Breast epithelium (tissue), 4 donors: ENCODE measurements at places on chromosomes 1 and 21.
A peak's percentile ranks its signal among the peaks of the same experiment; 100 is the strongest.

GRCh38 chr1:64935551-64936155 is 30.7 kb downstream of the JAK1 start:
- no peaks in the 10 kb centered on the region for H3K36me3 ChIP-seq
- H3K4me3 ChIP-seq = no peak overlapping the region
- no peak for DNase-seq
- peak overlapping the region; percentile 89 for H3K27ac ChIP-seq
- no peaks in the 10 kb centered on the region for H3K4me1 ChIP-seq

GRCh38 chr1:227318853-227319607 is 738 bp upstream of the CDC42BPA start:
- H3K27ac ChIP-seq = peak overlapping the region; percentile 88
- H3K36me3 ChIP-seq = no peaks in the 10 kb centered on the region
- DNase-seq = peak; percentile 59
- H3K4me1 ChIP-seq = no peaks in the 10 kb centered on the region
- peak overlapping the region; percentile 93 for H3K4me3 ChIP-seq
- no peaks in the 10 kb centered on the region for H3K27me3 ChIP-seq

DNA sequence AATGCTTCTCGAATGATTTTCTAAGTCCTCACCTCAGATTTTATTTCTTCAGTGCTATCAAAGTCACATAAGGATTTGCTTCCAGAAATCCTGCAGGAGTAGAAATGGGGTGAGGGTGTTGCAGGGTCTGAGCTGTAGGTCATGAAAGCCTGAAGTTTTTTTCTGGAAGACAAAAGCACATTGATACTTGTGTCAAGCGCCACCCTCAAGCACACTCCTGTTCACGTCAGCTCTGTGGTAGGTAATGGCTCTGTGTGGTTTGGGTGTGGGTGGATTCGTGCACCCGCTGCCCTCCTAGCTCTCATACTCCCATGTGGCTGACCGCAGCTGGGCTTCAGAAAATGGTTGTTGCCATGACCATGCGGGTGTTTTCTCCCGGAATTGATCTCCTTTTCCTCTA is 39.9 kb downstream of the AKNAD1 start:
- H3K36me3 ChIP-seq = no peaks in the 10 kb centered on the region
- H3K27me3 ChIP-seq = no peaks in the 10 kb centered on the region
- no peaks in the 10 kb centered on the region for H3K4me1 ChIP-seq
- H3K27ac ChIP-seq = peak overlapping the region; percentile 93

- no peak for DNase-seq
- H3K27ac ChIP-seq = no peak overlapping the region
- no peaks in the 10 kb centered on the region for H3K36me3 ChIP-seq
- no peaks in the 10 kb centered on the region for H3K27me3 ChIP-seq
- peaks cover 9% of the 10 kb centered on the region for H3K4me1 ChIP-seq
Measured at GRCh38 chr1:66357021-66357420, 176.9 kb upstream of the SGIP1 start.

- DNase-seq = no peak
- H3K27me3 ChIP-seq = no peaks in the 10 kb centered on the region
- no peak overlapping the region for H3K4me3 ChIP-seq
- H3K36me3 ChIP-seq = no peaks in the 10 kb centered on the region
Measured at GRCh38 chr1:162067466-162067865, 2.0 kb upstream of the NOS1AP start.

DNA sequence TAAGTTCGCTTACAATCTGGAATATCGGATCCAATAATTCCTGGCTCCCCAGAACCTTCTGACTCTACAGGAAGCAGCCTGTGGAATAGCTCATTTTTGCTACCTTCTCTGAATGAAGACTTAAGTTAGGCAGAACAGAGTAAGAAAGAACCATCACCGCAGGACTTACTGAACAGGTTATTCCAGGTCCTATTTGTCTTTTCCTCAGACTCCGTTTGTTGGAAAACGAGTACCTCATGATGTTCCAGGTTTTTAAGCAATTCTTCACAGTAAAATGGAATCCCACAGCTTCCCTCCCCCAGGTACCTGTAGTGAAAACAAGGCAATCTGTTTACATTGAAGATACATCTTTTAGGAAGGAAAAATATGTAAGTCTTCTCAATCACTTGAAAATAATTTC is 59.8 kb downstream of the ADCY10 start:
- peak overlapping the region; percentile 25 for H3K27ac ChIP-seq
- H3K27me3 ChIP-seq = no peaks in the 10 kb centered on the region
- H3K4me3 ChIP-seq = no peak overlapping the region
- no peaks in the 10 kb centered on the region for H3K4me1 ChIP-seq
